ENCODE measurements at places on chromosomes 11 and 22. TPM values are rescaled to one million over a fixed set of nuclear protein-coding genes. Genes with fewer than 3 reads are reported as not detected.

The PLEKHB1 gene
- total RNA-seq, result 50.6 TPM

The CNGA4 gene
- total RNA-seq, result 2.9 TPM

The FAM83F gene
- 0.88 TPM for total RNA-seq

The SEC14L6 gene
- total RNA-seq, result 22.0 TPM

The TCN2 gene
- total RNA-seq, result 49.2 TPM

The PPARA gene
- total RNA-seq, result 27.0 TPM

DNA sequence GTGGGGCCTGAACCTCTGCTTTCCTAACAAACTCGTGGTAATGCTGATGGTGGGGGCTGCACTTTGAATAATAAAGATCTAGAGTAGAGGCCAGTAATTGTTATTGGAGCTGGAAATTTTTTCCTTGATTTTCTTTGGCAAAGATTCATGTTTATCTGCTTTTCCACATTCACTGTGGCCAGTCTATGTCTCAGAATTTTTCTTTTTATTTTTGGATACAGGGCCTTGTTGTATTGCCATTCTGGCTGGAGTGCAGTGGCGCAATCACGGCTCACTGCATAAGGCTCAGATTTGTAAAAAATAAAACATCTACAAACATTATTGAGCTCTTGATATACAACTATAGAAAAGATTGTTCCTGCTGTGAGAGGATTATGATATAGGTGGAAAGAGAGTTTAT lies 1.6 kb downstream of the TMEM135 start:
- no peaks in the 10 kb centered on the region for H3K36me3 ChIP-seq
- no peak overlapping the region for H3K4me3 ChIP-seq
- DNase-seq, result no peak
- peaks cover 37% of the 10 kb centered on the region for H3K4me1 ChIP-seq
- H3K27me3 ChIP-seq, result no peaks in the 10 kb centered on the region
- no peak overlapping the region for H3K27ac ChIP-seq

DNA sequence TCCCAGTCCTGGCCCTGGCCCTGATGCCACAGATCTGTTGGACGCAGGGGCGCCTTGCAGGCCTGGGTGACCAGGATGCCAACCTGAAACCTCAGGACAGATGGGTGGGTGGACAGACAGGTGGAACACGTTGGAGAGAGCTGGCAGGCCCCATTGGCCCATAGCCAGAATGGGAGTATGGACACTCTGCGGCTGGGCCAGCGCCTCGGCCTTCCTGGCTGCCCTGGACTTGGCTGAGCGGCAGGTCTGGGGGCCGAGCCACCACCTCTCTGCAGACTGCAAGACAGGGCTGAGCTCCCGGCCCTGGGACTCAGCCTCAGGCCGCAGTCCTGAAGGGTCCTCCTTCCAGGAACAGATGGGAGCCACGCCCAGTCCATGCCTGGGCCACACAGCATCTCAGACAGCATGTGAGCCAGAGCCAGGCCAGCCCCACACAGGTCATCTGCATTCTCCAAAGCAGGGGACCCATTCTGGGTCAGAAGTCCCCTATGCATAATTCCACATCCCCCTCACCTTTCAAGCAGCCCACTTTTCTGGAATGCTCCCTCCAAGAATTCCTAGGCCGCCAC lies 14.1 kb downstream of the WNT7B start:
- no peak overlapping the region for H3K4me3 ChIP-seq
- no peaks in the 10 kb centered on the region for H3K4me1 ChIP-seq
- H3K27me3 ChIP-seq, result no peaks in the 10 kb centered on the region
- DNase-seq, result peak; percentile 78
- H3K27ac ChIP-seq, result no peak overlapping the region

DNA sequence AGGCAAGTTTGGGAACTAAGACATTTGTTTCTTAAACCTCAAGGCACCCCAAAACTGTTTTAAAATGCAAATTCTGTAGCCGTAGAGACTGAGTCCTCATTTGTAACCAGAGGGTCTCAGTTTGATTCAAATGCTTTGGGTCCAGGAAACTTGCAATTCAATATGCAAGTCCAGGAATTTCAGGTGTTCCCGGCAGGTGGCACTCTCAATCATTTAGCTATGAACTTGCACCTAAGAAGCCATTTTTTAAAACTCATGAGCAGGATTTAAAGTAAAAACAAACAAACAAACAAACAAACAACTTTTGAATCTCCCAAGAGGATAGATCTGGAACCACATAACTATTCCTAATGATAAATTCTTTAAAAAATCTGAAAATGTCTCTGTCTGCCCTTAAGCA lies 8.7 kb upstream of the ABTB2 start:
- H3K27ac ChIP-seq, result no peak overlapping the region
- no peaks in the 10 kb centered on the region for H3K27me3 ChIP-seq
- no peaks in the 10 kb centered on the region for H3K36me3 ChIP-seq
- H3K4me1 ChIP-seq, result peaks cover under 1% of the 10 kb centered on the region
- no peak for DNase-seq

DNA sequence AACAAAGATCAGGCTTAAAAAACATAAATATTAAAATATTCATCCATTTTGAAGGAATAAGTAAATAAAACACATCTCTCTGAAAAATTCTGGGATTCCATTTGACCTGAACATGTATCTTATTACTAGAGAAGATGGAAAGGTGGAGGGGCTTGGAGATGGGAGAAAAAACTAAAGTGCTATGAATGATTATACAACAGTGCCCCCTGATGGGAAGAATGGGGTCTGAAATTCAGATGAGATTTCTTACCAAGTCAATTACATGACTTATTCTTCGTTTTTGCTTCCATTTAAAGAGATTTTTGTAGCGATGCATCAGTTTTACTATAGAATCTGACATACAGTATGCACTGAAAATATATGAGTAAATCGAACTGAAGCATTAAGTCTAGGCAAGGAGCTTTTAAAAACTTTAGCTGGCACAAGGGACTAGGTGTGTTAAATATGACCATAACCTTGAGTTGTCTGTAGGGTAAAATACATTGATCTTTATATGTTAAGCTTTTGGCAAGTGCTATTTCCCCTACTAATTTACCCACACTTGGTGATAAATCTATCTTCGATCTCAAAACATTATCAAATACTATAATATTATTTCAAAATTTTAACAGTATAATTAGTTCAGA lies 718.8 kb downstream of the CNTN5 start:
- H3K27ac ChIP-seq, result no peak overlapping the region
- no peaks in the 10 kb centered on the region for H3K36me3 ChIP-seq
- no peak for DNase-seq
- no peak overlapping the region for H3K4me3 ChIP-seq
- no peaks in the 10 kb centered on the region for H3K4me1 ChIP-seq
- no peaks in the 10 kb centered on the region for H3K27me3 ChIP-seq

DNA sequence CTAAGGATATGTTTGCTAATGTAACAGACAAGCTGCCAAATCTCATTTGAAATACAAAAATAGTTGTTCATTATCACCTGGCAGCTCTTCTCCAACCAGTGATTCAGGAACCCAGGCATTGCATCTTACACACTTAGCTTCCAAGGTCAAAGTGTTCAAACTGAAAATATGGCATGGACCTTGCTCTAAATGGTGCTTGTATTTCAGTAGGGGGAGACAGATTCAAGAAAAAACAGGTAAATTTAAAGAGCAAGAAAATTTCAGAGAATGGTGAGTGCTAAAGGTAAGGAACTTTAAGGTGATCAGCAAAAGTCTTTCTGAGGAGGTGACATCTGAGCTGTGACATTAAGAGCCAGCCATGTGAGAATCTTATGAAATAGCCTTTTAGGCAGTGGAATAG lies 82.8 kb upstream of the E2F8 start:
- H3K4me3 ChIP-seq, result no peak overlapping the region
- H3K27ac ChIP-seq, result no peak overlapping the region
- no peaks in the 10 kb centered on the region for H3K27me3 ChIP-seq
- no peaks in the 10 kb centered on the region for H3K4me1 ChIP-seq
- no peaks in the 10 kb centered on the region for H3K36me3 ChIP-seq

GRCh38 chr11:106021181-106021966 lies 666 bp downstream of the MSANTD4 start:
- H3K27me3 ChIP-seq, result no peaks in the 10 kb centered on the region
- peak overlapping the region; percentile 94 for H3K4me3 ChIP-seq
- peaks cover 13% of the 10 kb centered on the region for H3K4me1 ChIP-seq
- H3K27ac ChIP-seq, result peak overlapping the region; percentile 89

DNA sequence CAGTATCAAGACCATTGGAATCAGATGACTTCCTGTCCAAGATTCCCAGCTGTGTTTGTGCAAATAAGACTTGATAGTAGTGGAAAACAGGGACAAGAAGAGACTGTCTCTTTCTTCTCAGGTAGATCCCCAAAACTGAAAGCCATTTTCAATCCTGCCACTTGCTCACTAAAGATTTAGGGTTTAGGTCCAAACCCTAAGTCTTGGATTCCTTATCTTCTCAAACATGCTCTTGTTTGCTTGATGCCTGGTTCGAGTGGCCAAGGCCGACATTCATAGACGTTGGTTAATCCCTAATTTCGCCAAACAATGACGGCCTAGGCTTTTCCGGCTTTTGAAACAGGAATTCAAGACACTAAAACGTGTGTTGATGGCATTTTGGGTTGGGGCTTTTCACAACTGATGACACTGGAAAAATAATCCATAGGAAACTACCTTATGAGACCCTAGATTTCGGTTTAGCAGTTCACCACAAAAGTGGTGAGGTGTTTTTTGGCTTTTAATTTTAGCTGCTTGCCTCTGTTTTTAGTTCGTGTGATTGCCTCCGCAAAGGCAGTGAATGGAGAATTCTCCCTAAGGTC lies 1.0 kb upstream of the GTPBP1 start:
- H3K27ac ChIP-seq, result peak overlapping the region; percentile 82
- H3K4me1 ChIP-seq, result peaks cover 39% of the 10 kb centered on the region
- no peak for DNase-seq
- H3K36me3 ChIP-seq, result no peaks in the 10 kb centered on the region

- DNase-seq, result no peak
- no peaks in the 10 kb centered on the region for H3K4me1 ChIP-seq
Observed at GRCh38 chr11:26626346-26626745, 54.3 kb upstream of the MUC15 start.

GRCh38 chr11:104279587-104279986 lies 115.6 kb upstream of the PDGFD start:
- no peaks in the 10 kb centered on the region for H3K4me1 ChIP-seq
- H3K4me3 ChIP-seq, result no peak overlapping the region
- no peak for DNase-seq
- H3K36me3 ChIP-seq, result no peaks in the 10 kb centered on the region

GRCh38 chr11:13944911-13945425 lies 17.6 kb upstream of the SPON1 start:
- no peak overlapping the region for H3K27ac ChIP-seq
- H3K4me3 ChIP-seq, result no peak overlapping the region
- H3K27me3 ChIP-seq, result no peaks in the 10 kb centered on the region

GRCh38 chr11:32032478-32032877 lies 58.4 kb upstream of the RCN1 start:
- no peak overlapping the region for H3K4me3 ChIP-seq
- H3K27me3 ChIP-seq, result no peaks in the 10 kb centered on the region
- no peaks in the 10 kb centered on the region for H3K36me3 ChIP-seq
- DNase-seq, result no peak
- no peaks in the 10 kb centered on the region for H3K4me1 ChIP-seq

GRCh38 chr11:75781296-75781695 lies 12.7 kb downstream of the DGAT2 start:
- H3K4me1 ChIP-seq, result peaks cover 2% of the 10 kb centered on the region
- no peaks in the 10 kb centered on the region for H3K27me3 ChIP-seq
- H3K27ac ChIP-seq, result no peak overlapping the region
- H3K36me3 ChIP-seq, result no peaks in the 10 kb centered on the region
- no peak for DNase-seq

- DNase-seq, result peak; percentile 39
- peaks cover 12% of the 10 kb centered on the region for H3K4me1 ChIP-seq
- H3K4me3 ChIP-seq, result no peak overlapping the region
- peaks cover 80% of the 10 kb centered on the region for H3K36me3 ChIP-seq
- H3K27me3 ChIP-seq, result no peaks in the 10 kb centered on the region
Observed at GRCh38 chr11:117226388-117227385, 5.2 kb downstream of the PCSK7 start.

DNA sequence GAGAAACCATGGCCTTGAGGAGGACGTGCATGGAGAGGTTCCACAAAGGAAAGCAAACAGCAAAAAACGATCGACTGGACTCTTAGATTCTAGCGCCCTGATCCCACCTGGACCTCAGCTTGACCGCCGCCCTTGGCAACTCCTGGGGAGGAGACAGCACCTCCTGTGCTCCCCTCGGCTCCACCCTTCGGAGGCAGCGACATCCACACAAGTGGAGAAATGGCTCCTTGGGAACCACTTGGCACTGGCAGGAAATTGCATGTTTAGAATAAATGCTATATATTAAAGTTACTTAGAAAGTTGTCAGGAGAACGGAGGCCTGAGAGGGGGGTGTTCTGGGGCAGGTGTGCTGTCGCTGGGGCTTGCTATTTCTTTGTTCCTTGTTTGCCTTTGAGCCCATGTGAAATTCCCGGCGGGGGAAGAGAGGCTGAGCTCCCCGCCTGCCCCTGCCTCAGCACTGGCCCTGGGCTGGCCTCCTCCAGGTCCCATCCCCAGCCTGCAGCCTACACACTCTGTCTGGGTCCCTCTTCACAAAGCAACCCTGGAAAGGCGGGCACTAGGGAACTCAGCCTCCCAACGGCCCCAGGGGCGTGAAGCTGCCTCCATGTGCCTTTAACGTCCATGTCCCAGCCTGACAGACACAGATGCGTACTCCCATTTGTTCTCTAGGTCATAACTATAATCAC lies 395.3 kb downstream of the BRD1 start:
- H3K36me3 ChIP-seq, result no peaks in the 10 kb centered on the region
- no peaks in the 10 kb centered on the region for H3K27me3 ChIP-seq
- no peaks in the 10 kb centered on the region for H3K4me1 ChIP-seq
- no peak for DNase-seq
- no peak overlapping the region for H3K27ac ChIP-seq
- H3K4me3 ChIP-seq, result no peak overlapping the region

DNA sequence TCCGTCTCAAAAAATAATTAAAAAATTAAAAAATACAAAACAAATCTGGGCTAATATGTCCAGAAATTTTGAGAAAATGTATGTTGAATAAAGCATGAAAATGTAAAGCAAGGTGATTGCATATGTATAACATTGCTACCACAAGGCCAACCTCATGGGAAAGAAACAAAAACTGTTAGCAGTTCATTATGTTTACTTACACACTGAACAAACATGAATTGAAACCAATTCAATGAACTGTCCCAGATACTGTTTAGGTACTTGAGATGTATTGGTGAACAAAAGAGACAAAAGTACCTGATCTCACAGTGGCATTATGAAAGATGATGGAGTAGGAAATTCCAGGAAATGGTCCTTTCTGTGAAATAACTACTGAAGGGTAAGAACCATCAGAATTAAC lies 43.8 kb upstream of the IGLL5 start:
- no peaks in the 10 kb centered on the region for H3K36me3 ChIP-seq
- DNase-seq, result no peak
- no peak overlapping the region for H3K27ac ChIP-seq
- H3K4me1 ChIP-seq, result no peaks in the 10 kb centered on the region
- H3K4me3 ChIP-seq, result no peak overlapping the region

- H3K4me3 ChIP-seq, result peak overlapping the region; percentile 43
- H3K4me1 ChIP-seq, result peaks cover 19% of the 10 kb centered on the region
- no peaks in the 10 kb centered on the region for H3K27me3 ChIP-seq
- no peak for DNase-seq
- H3K36me3 ChIP-seq, result no peaks in the 10 kb centered on the region
Observed at GRCh38 chr11:69010361-69010891, 2.6 kb downstream of the MRGPRF start.
